MV-4-11 (cell line): ENCODE measurements at places on chromosomes 2 and 18.

GRCh38 chr18:51120809-51121596, 76.5 kb downstream of the MEX3C start:
- no peak for DNase-seq

- no peak for DNase-seq
Measured at GRCh38 chr2:108820482-108820881, 33.9 kb downstream of the CCDC138 start.

GRCh38 chr2:182763311-182763912, 47.4 kb downstream of the DNAJC10 start:
- no peak for DNase-seq

- DNase-seq = peak; percentile 84
Measured at GRCh38 chr2:159614534-159615366, 1.6 kb downstream of the BAZ2B start.

DNA sequence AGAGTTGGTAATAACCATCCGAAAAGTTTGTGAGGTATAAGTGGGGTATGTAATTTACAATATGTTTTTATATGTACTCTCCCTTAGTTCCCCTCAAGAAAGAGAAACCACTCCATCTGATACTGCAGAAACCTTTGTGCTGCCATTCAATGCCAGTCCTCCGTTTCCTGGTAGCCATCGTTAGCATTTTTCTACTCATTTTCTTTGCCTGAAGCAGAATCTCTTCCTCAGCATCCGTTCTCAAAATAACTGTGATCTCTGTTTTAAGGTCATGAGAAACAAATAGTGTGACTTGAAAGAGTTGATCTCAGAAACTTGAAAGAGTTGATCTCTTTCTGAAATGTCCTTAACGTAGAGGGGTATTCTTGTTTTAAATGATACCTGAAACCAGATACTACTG, 996 bp downstream of the PTCD3 start:
- DNase-seq = no peak

DNA sequence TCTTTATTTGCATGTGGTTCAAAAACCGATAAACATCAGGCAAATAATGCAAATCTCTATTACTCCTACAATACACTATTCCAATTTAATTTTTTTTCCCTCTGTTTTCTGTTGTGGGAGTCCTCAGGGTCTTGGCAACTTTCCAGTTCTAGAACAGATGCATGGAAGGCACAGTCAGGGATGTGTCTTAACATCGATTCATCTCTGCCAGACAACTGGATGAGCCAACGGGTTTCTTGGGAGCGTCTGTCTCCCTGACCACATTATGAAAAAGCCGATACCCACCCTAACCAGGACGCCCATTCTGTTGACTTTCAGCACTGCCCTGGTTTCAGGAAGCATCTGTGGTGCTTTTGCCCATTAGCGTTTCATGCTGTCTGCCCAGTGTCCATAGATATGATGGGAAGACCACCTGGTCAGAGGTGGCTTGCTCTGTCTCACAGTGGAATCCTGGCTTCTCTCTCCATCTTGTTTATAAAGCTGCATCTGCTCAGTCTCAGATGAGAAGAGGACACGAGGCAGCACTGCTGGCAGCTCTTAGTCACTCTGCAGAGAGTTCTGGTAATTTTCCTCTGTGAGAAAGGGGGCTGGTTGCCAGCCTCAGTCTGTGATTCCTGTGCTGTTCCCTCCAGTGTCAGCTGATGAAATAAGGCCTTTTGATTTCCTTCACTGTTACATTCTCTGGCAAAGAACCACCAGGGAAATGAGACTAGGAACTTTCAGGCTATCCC, 57.9 kb upstream of the KCNE4 start:
- DNase-seq = no peak

GRCh38 chr2:11874861-11875260, 128.4 kb downstream of the LPIN1 start:
- no peak for DNase-seq

- DNase-seq = no peak
Measured at GRCh38 chr2:136787970-136788369, 22.6 kb downstream of the THSD7B start.

- DNase-seq = no peak
Measured at GRCh38 chr2:143262389-143262788, 133.2 kb downstream of the ARHGAP15 start.

DNA sequence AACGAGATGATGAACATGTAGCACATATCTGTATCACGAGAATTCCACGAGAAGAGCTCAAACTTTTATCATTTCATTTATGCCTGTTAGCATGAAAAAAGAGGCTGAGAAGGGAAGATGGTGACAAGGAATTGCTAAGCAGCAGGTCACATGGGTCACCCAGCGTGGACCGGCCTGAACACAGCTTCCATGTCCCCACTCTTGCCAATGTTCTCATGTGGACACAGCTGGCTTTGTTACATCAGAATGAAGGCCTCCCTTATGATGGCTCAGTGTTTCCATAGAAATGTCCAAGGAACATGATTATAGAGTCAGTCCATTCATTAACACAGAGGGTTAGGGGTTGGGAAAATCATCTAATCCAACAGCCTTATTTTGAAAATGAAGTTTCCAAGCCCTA, 215.4 kb downstream of the CMPK2 start:
- DNase-seq = no peak

GRCh38 chr2:43007901-43008300, 215.5 kb upstream of the HAAO start:
- no peak for DNase-seq

- no peak for DNase-seq
Measured at GRCh38 chr18:34801774-34802173, 91.7 kb downstream of the DTNA start.

- DNase-seq = peak; percentile 35
Measured at GRCh38 chr2:239252801-239253200, 148.0 kb downstream of the HDAC4 start.
